ENCODE measurements at places on chromosomes 11 and 22.

GRCh38 chr22:30348809-30349208 lies 7.9 kb downstream of the SF3A1 start:
- no peak for DNase-seq

- no peak for DNase-seq
Measured at GRCh38 chr22:32327066-32327465, 30.6 kb upstream of the RFPL3 start.

DNA sequence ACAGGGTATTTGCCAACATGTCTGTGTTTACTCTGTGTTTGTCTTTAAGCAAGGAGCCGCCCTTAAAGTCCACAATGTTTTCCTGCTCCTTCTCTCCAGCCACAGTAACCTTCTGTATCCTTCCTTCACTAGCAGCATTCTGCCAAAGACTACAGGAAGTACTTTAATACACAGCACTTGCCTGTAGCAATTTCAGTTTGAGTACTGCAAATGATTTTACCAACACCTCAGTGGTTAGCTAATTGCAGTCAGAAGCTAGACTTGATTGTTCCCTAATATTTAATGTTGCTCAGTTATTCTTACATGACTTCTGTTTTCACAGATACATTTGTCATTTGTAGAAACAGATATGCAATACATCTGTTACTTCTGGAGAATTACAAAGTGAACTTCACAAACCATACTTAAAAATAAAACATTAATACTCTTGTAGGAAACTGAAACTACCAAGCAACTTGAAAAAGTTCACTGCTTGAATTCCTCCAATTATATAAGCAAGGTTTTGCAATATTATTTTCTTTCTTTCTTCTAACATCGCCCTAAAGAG lies 69.1 kb downstream of the FCHSD2 start:
- DNase-seq = no peak

DNA sequence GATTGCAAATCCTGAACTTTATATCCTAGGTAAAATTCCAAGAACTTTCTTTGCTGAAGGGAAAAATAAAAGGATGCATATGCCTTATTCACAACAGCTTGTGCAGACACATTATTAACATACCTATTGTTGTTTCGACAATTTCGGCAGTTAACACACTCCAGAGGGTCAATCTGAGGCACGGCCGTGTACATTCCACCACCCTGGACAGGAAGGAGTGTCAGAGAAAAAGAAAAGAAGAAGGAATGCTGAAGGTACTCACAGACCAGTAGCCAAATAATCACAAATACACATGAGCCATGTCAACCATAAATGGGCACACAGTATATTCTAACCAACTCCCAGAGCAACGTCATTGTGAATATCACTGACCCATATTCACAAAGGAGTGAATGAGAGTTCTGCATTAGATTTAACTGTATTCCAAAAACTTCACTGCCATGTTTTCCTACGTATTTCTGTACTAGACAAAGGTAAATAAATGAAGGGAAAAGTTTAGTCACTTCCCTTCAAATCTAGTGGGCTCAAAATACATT lies 32.4 kb downstream of the VSIG10L2 start:
- DNase-seq = no peak

- DNase-seq = no peak
Measured at GRCh38 chr11:37442576-37442975, 844.5 kb upstream of the RAG2 start.

- DNase-seq = no peak
Measured at GRCh38 chr11:2860636-2861035, 24.9 kb downstream of the CDKN1C start.

GRCh38 chr11:115682101-115682500 lies 177.9 kb upstream of the CADM1 start:
- DNase-seq = peak; percentile 43

GRCh38 chr11:118791111-118791960 lies at the start of gene DDX6:
Gene DDX6 (minus strand): TSS chr11:118791164. CDS start chr11:118786251, 4,913 bp downstream.
- DNase-seq = peak; percentile 58

- DNase-seq = no peak
Measured at GRCh38 chr11:100681064-100681502, 6.0 kb upstream of the ARHGAP42 start.

Data from AG04450 (cell line).